ENCODE measurements at places on chromosomes 1 and 21.

- no peak for DNase-seq
Observed at GRCh38 chr1:235532360-235532759, 28.1 kb upstream of the B3GALNT2 start.

DNA sequence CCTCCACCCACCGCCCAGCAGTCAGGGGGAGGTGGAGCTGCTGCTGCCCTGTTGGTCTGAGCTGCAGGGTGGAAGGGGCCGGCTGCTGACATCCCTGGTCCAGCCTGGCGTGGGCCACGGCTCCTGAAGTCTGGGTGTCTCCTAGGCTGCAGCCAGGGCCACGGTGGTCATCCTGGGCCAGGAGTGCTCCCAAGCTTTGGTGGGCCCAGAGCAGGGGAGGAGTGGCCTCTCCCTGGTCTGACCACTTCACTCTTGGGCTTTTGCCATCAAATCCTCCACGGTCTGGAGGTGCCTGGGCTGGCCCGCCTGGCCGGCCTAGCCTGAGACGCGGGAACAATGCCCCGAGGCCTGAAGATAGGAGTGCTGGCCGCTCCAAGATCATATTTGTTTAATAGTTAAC, 5.8 kb downstream of the PRDM16 start:
- no peak for DNase-seq

DNA sequence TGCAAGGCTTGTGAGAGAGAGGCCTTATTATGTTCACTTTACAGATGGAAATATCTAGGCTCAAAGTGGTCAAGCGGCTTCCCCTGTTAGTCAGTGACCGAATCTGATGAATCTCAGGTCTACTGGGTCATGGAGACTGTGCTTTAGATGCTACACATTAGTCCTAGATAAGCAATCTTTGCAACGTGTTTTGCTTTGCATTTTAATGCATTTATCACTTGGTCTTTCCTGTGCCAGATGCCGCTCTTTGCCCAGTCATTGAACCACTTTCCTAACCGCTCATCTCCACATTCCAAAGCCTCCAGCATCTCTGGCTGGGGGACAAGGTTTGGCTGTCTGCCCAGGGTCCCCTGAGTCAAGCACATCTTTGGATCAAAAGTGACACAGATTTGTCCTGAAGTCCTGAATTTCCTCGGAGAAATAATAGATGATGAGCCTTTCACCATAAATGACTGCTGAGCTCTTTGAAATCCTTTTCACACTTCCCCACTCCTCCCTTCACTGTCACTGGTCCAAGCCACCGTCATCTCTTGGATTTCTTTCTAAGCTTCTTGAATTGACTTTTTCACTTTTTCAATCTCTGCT, 96.0 kb upstream of the USP24 start:
- no peak for DNase-seq

DNA sequence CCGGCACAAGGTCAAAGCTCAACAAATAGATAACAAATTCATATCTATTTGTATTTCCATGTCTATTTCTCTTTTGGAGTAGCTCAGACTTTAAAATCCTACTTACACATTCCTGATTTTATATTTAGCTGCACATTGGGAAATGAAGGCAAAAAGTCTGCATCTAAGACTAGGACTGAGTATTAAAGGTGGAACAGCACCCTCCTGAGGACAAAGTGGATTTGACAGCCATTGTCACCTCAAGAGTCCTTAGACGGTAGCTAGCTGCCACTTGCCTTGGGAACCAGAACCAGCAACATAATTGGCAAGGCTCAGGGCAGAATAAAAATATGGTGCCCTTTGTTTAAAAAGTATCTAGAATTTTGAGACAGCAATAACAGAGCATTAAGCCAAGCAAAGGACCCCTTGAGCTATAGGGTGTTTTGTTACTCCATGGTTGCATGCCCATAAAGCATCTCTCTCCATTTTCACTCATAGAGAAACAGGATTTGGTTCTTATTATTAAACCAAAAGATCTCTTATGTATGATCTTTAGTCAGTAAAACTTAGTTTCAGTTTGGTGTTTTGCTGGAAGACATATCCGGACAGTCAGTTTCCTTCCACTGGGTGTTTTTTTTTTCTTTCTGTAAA, 30.0 kb upstream of the SGIP1 start:
- DNase-seq, result no peak

DNA sequence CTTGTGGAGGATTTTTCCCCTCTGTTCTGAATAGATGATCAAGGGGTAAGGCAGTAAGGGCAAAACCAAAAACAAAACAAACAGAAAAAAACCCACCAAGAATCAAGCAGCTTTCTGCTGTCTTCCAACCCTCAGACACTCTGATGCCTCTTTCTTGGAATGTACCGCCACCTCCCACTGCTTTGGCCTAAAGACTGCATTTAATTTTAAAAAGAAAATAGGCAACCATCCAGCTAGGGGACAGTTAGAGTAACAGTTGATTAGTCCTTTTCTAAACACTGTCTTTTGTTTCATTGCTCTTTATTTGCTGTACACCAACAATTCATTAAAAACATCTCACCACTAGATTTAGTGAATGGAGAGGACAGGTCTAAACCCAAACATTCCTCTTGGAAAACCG, 21.5 kb downstream of the WLS start:
- no peak for DNase-seq

- DNase-seq, result no peak
Observed at GRCh38 chr1:212825798-212826452, 21.5 kb downstream of the SPATA45 start.

DNA sequence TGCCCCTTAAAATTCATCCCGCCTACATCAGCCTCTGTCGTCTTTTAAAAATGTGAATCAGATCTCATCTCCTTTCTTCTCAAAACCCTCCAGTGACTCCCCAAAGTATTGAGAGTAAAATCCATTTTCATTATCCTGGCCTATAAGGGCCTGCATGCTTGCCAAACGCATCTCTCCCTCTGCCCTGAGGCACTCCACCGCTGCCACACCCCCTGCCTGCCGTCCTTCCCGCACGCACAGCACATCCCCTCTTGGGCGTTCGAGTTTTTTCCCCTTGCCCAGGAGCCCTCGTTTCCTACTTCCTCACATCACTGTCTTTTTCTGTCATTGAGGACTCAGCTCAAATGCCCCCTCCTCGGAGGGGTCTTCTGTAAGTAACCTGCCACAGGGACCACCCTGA, 53.3 kb upstream of the MTR start:
- no peak for DNase-seq

DNA sequence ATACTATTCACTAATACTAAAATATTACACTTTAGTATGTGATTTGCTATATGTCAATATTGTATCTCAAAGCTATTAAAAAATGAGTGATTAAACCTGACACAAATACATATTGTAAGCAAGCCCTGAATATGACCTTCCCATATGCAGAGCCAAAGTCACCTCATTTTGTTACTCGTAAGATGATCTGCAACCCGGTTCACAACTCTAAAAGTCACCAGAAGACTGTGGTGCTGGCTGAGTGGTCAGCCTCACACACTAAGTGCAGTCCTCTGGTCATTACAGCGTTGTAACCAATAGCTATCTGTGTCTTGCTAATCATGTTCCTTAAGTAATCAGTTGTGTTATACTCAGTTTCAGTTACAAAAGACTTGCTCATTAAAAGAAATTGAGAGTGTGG, 197.5 kb upstream of the L1TD1 start:
- no peak for DNase-seq

DNA sequence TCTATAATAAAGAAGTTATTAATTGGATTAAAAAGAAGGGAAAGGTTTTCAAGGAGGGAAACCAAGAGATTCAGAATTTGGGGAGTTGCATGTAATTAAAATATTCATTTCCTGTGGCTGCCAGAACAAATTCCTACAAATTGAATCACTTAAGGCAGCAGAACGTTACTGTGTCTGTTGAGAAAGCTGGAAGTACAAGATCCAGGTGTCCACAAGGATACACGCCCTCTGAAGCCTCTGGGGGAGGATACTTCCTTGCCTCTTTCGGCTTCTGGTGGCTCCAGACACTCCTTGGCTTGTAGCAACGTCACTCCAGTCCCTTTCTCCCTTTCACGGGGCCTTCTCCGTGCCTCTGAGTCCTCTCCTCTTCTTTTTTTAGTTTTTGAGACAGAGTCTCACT, 67.9 kb downstream of the KAZN start:
- no peak for DNase-seq

DNA sequence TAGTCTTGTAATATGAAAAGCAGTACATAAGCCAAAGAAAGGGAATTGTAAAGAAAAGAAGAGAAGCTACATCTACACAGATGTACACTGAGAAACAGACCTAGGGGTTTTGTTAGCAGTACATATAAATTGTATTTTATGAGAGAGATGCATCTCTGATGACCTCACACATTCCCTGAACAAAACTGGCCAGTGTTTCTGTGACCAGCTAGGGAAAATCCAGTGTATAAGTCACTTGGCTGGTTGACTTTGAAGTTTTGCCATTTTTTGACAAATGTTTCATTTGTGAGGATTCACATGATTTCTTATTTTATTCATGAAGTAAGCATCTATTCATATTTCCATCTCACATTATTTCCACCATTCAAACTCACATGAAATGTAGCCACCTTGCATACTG, 28.3 kb upstream of the DYNLT5 start:
- no peak for DNase-seq

DNA sequence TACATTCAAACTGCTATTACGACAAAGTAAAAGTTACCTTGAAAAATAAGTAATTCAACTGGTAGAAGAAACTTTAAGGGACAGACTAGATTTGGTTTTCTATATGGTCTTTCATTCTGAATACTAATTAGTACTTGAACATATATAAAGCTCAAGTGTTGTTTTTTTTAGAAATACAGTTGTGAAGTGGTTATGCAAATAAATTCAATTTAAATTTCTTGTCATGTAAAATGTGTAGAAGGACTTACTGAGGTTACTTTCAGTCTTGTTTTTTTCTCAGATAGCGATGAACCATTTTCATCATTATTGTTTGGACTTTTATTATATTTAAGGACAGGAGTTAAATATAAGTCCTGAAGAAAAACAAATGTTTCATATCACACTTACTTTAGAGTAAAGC, 24.4 kb downstream of the HS2ST1 start:
- DNase-seq, result no peak

- DNase-seq, result no peak
Observed at GRCh38 chr1:154759196-154759595, 110.9 kb downstream of the KCNN3 start.

DNA sequence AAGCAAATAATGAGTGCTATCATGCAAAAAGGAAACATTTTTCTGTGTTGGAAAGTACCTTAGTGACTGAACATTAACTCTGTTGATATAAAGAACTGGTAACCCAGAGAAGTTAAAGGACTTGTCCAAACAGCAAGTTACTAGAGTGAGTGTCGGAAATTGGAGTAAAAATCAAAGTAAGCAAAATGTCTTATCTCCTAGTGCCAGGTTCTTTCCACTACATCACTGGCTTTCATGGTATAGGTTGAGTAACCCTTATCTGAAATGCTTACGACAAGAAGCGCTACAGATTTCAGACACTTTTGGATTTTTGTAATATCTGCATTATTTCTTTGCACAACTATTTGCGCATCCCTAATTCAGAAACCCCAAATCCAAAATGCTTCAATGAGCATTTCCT, 16.4 kb upstream of the RABIF start:
- no peak for DNase-seq

DNA sequence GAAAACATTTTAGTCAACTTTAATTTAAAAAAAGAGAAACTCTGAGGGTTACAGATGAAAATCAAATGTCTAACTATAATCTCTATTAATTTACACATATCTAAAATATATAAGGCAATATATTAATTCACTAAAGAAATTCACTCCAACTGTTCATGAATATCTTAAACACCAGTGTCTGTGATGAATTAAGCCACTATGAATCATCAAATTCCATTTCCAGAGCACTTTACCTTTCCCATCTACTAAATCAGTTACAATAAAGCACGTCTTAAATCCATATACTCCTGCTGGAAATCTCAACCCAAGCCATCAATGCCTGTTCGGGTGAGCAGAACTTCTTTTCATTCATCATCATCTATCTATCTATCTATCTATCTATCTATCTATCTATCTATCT, 4.3 kb downstream of the TAF5L start:
- no peak for DNase-seq

DNA sequence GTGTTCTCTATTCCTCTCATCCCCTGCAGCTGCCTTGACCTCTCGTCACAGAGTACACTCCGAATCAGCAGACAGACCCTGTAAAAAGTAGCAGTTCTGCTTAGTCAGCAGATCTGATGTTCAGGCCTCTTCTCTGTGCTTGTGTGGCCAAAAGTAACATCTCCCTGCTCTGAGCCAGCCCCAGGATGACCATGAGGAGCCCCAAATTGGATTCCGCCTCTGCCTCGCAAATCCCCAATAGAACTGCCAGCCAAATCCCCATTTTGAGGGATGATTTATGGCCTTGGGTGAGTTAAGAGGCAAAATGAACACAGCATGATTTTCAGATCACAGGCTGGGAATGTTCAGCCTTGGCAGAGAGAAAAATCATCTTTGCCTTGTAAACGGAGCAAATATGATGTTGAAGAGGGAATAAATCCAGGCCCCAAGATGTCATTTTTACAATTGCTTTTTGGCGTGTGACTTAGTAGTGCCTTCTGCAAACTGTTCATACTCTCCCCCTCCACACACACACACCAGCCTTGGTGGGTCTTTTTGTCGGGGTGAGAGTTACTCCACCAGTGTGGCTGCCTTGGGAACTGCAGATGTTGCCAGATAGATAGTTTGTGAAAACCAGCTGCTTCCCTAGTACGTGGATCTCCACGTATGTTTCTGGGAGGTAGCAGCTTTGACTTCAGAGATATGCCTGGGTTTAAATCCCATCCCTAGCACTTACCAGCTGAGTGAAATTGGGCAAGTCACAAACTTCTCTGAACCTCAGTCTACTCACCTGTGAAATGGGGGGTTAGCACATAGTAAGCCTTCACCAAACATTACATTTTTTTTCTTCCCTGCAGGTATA, 77.8 kb downstream of the MAN1C1 start:
- no peak for DNase-seq

DNA sequence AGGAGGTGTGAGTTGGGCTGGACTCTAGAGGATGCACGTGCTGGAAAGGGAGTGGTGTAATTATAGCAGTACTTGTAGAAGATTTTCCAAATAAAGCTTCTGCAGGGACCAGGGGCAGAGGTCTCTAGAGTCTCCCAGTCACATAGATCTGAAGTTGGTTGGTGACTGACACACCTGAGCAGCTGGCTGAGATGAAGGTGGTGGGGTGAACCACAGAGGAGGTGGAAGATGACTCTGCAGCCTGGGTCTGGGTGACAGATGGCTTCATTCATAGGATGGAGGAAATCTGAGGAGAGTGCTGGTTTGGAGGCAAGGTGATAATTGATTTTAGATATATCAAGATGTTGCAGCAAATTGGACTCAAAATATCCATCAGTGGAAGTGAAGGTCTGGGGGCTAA, 178.9 kb upstream of the IVNS1ABP start:
- no peak for DNase-seq

- no peak for DNase-seq
Observed at GRCh38 chr1:35561297-35561971, 3.8 kb downstream of the NCDN start.

- no peak for DNase-seq
Observed at GRCh38 chr1:78472851-78473496, 17.8 kb upstream of the PTGFR start.

- DNase-seq, result no peak
Observed at GRCh38 chr1:41749991-41750745, 168.6 kb downstream of the HIVEP3 start.

GRCh38 chr1:217586586-217586985, 44.3 kb downstream of the GPATCH2 start:
- DNase-seq, result no peak

Data from NCI-H1417 treated with DMSO at 0.1 percent for 48 hours (cell line).